Cardiac septum (tissue), 1 donor: ENCODE measurements at places on chromosomes 5 and 9. TPM values are rescaled to one million over a fixed set of nuclear protein-coding genes. Genes with fewer than 3 reads are reported as not detected.

SLC22A4 gene
- 2.2 TPM for total RNA-seq

PCDHA6 gene
- total RNA-seq, result 0.11 TPM

FOXD4L3 gene
- total RNA-seq, result not detected

ANKDD1B gene
- 0.38 TPM for total RNA-seq

SNCAIP gene
- 1.3 TPM for total RNA-seq

CAMK2A gene
- 22.7 TPM for total RNA-seq

TMEM174 gene
- total RNA-seq, result not detected

TNC gene
- 26.4 TPM for total RNA-seq

MED7 gene
- total RNA-seq, result 8.9 TPM

INVS gene
- total RNA-seq, result 10.6 TPM

GARIN3 gene
- not detected for total RNA-seq
